ENCODE measurements at places on chromosomes 5 and 9. TPM values are rescaled to one million over a fixed set of nuclear protein-coding genes. Genes with fewer than 3 reads are reported as not detected.

The ASPN gene
- total RNA-seq = 113 TPM

The DMRT3 gene
- 0.26 TPM for total RNA-seq

The OR4F3 gene
- 0.71 TPM for total RNA-seq

The CTSV gene
- total RNA-seq = not detected

The PLCXD3 gene
- 14.5 TPM for total RNA-seq

The PTGES gene
- total RNA-seq = 9.1 TPM

The SUSD1 gene
- total RNA-seq = 13.9 TPM

The EGFLAM gene
- total RNA-seq = 13.5 TPM

The PAEP gene
- total RNA-seq = not detected

The DHFR gene
- total RNA-seq = 10.9 TPM

The ELOVL7 gene
- 5.4 TPM for total RNA-seq

The ANGPTL2 gene
- total RNA-seq = 44.8 TPM

The NR2F1-AS1 gene
- 16.8 TPM for total RNA-seq

The LRRC19 gene
- total RNA-seq = not detected

The FOXD4L4 gene
- total RNA-seq = 0.36 TPM

The WWC1 gene
- total RNA-seq = 0.49 TPM

The TAF11L14 gene
- total RNA-seq = not detected

The FAM200C gene
- total RNA-seq = 4.9 TPM

The TTC16 gene
- 0.30 TPM for total RNA-seq

The CENPH gene
- total RNA-seq = 2.2 TPM

The SPATA24 gene
- total RNA-seq = 2.2 TPM

The SPIN1 gene
- total RNA-seq = 93.3 TPM

The C9 gene
- total RNA-seq = 0.30 TPM

The PTGER4 gene
- 18.2 TPM for total RNA-seq

The SELENOP gene
- total RNA-seq = 580 TPM
